Activated T-helper 1 cell treated with anti-CD3 and anti-CD28 coated beads, Interleukin-12 subunit alpha, Interleukin-12 subunit beta, Interleukin-2, Interleukin-4 antibody, amounts not matched to agents 30 ng/mL and 10 ng/mL and 1 ng/mL, durations not matched to agents 14 hours and 24 hours and 36 hours (primary cell): ENCODE measurements at places on chromosomes 7 and 10. TPM values are rescaled to one million over a fixed set of nuclear protein-coding genes. Genes with fewer than 3 reads are reported as not detected.

NHLRC2 gene
- total RNA-seq: 28.2 and 28.9 TPM in 2 replicates

- H3K27me3 ChIP-seq: peaks cover 7% of the 10 kb centered on the region
- H3K36me3 ChIP-seq: no peaks in the 10 kb centered on the region
- no peaks in the 10 kb centered on the region for H3K4me1 ChIP-seq
- H3K27ac ChIP-seq: no peak overlapping the region
Observed at GRCh38 chr10:13865758-13866491, 279.2 kb downstream of the PRPF18 start.

GRCh38 chr10:72263613-72264241 is 10.0 kb upstream of the DDIT4 start:
- H3K4me3 ChIP-seq: no peak overlapping the region
- no peak for DNase-seq
- no peak overlapping the region for H3K27ac ChIP-seq
- H3K36me3 ChIP-seq: no peaks in the 10 kb centered on the region
- H3K27me3 ChIP-seq: no peaks in the 10 kb centered on the region
- H3K4me1 ChIP-seq: peaks cover 45% of the 10 kb centered on the region

DNA sequence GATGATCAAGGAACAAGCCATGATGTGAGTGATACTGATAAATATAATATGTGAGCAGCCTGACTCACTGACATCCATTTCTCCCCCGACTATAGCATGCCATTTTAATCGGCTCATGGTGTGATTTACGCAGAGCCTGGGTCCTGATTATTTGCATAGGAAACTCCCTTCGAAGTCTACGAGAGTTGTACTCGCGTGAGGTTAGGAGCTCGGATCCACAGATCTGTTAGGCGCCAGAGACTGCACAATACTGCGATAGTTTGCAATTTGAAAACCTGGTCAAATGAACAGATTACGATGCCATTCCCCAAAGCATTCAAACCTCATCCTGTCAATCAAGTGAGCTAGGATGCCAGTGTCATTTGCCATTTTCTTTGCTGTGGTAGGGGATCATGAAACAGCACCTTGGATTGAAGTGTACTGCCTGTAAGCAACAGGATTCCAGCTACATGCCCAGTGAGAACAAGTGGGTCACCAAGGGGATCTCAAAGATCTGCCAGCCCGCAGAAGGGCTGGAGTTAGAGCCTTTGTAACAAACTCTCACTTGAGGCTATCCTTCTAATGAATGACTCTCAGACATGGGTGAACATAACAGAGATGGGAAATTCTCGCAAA is 158.3 kb downstream of the FRMD4A start:
- no peak overlapping the region for H3K4me3 ChIP-seq
- peaks cover 68% of the 10 kb centered on the region for H3K27me3 ChIP-seq
- H3K4me1 ChIP-seq: peaks cover 16% of the 10 kb centered on the region
- H3K27ac ChIP-seq: no peak overlapping the region

DNA sequence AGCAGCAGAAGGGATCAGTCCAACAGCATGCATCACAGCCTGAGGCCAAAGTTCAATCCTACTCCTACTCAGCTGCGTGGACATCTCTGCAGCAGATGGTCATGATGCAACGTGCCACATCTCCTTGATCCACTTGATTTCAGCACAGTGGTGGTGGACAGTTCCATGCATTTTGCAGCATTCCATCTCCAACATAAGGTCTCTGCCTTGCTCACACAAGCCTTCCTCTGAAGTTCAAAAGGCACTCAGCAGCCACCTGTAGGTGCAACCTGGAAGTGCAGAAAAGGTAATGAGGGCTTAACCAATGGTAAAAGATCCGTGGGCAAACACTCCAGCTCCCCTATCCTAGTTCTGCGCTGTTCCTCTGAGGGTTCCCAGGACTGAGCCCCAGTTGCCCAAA is 57.5 kb upstream of the CHCHD3 start:
- no peak for DNase-seq
- no peak overlapping the region for H3K27ac ChIP-seq
- no peaks in the 10 kb centered on the region for H3K4me1 ChIP-seq

GRCh38 chr10:69626826-69627225 is 3.2 kb upstream of the FAM241B start:
- H3K4me3 ChIP-seq: no peak overlapping the region
- no peak for DNase-seq
- no peaks in the 10 kb centered on the region for H3K27me3 ChIP-seq
- no peak overlapping the region for H3K27ac ChIP-seq
